Renal pelvis (tissue), 12 donors: ENCODE measurements at places on chromosomes 12 and 14. TPM values are rescaled to one million over a fixed set of nuclear protein-coding genes. Genes with fewer than 3 reads are reported as not detected.

GLIPR1L2 gene
- polyA plus RNA-seq: 3.9 TPM

GRCh38 chr14:22854963-22855724 is 16.4 kb upstream of the LRP10 start:
- DNase-seq: no peak

JPH4 gene
- polyA plus RNA-seq: 9.1 TPM

GRCh38 chr14:92540472-92541048 is 27.0 kb downstream of the RIN3 start:
- DNase-seq: no peak

DNA sequence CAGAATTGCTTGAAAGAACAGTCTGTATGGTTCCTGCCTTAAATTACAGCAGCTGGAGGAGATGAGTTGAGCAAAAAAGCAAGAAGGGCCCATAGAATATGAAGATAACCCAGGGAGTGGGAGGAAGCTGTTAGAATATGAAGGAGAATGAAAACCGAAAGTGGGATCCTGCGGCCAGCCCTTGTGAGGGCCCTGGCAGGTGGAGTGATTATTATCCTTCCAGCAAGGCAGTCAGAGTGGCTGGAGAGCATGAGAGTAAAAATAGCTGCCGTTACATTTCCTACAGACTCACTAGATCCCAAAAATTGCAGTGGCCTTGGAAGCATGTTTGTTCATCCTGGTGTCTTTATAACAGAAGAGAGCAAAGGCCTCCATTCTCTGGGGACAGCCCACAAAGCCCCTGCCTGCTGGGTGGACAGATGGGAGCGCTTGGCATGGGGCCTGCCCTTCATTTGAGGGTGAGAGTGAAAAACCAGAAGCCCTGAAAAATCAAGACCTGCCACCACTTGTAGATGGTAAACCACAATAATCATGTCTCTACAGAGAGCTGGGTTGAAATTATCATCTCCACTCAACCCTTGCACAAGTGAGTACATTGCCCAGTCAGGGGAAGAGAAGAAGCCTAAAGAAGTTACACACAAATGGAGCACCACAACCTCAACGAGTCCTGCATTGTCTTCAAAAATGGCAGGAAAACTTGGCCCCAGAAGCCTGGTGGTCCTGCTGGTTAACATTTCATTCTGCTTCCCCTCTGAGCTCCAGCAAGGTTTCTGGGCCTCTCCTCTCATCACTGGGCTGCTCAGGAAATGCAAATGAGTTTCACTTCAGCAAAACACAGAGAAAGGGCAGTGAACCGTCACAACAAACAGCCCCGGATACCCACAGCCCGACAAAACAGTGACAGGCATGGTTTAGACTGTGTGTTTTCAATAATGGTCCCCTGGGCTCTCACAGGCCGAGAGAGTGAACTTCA is 20.5 kb downstream of the ZDHHC22 start:
- no peak for DNase-seq

GRCh38 chr12:33476058-33476457 is 36.4 kb upstream of the SYT10 start:
- no peak for DNase-seq

DNA sequence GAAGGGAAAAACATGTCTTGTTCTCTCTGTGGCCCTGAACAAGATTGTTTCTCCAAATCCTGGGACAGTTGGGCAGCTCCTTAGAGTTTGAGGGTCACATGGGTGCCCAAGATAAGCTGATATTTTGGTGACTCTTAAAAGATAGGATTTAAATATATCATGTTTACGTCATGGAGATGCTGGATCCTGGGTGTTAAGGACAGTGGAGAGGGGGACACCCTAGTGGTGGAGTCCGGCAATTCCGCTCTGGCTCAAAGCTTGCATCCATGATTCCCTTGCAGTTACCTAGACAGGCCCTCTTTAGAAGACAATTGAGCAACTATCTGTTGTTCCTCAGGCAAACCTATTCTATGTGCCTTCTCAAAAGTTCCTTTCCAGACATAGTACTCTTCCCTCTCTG is 101.8 kb downstream of the CMKLR1 start:
- no peak for DNase-seq

NOS1 gene
- 0.99 TPM for polyA plus RNA-seq

DNA sequence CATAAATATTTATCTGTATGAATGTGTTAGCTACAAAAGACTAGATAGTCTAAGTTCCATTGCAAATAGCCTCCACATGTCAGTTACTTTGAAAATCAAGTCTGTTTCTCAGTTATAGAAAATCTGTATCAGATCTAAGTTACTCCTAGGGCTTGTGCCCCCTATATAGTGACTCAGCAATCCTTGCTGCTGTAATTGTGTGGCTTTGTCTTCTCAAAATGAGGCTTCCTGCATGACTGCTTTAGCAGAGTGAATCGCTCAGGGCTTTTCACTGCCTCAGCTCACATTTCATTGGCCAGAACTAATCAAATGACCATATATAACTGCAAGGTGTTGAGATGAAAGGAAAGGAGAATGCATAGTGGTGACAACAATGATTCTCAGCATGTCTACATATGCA is 552.2 kb upstream of the STXBP6 start:
- no peak for DNase-seq

L3HYPDH gene
- polyA plus RNA-seq: 55.4 TPM

DNA sequence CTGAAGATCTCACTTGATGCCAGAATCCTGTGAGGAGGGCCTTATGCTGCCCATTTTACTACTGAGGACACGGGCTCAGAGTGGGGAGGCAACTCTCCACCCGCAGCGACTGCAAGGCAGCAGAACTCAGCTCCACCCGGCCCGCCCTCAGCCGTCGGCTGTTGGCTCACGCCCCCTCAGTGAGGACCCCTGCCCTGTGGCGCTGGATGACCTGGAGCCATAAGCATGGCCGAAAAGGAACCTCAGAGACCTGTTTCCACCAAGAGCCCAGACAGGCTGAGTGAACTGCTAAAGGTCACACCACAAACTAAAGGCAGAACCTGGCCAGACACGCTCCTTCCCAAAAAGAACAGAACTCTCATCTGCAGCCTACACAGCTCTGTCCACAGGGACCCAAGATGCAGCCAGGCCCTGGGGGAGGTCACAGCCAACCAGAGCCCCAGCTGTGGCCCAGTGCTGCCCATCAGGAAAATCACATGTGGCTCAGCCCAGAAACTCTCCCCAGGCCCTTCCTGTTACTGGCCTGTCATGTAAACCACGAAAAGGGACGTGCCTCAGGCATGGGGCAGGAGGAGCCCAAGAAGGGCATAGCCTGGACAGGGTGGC is 32.8 kb downstream of the CCNK start:
- no peak for DNase-seq

RASAL1 gene
- 9.9 TPM for polyA plus RNA-seq

ACVR1B gene
- 65.8 TPM for polyA plus RNA-seq

KLRC2 gene
- polyA plus RNA-seq: 0.31 TPM

DNA sequence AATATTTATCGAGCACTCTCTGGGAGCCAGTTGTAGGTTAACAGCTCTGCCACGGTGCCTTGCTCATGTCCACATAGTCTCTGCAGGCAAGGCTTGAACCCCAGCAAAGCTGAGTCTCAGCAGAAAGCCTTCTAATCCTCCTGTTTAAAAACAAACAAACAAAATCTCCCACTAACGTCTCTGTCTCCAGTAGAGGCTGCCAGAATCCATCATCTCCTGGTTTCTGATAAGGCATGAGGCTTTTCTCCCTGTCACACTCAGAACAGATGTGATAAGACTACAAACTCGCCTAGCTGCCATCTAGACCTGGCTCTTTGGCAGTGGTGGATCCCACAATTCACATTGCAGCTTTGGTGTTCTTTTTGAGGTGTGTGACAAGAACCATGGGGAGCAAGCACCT is 813.2 kb downstream of the AACS start:
- DNase-seq: no peak

FAM90A1 gene
- 3.1 TPM for polyA plus RNA-seq

DNA sequence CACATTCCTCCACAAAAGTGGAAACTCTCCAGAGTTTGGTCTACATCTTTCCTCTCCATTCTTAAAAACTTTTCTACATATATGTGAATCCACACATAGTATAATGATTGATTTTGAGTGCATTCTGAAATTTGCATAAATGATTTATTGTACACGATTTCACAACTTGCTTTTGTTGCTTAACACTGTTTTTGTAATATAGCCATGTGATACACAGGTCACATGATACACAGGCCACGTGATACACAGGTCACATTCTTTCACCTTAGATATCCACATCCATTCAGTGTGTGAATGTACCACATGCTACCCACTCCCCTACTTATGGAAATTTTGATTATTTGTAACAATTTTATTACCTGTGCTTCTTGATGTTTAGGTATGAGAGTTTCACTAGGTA is 319.1 kb downstream of the ZFP36L1 start:
- no peak for DNase-seq

GRCh38 chr12:57235017-57235727 is 5.7 kb downstream of the SHMT2 start:
- no peak for DNase-seq

DNA sequence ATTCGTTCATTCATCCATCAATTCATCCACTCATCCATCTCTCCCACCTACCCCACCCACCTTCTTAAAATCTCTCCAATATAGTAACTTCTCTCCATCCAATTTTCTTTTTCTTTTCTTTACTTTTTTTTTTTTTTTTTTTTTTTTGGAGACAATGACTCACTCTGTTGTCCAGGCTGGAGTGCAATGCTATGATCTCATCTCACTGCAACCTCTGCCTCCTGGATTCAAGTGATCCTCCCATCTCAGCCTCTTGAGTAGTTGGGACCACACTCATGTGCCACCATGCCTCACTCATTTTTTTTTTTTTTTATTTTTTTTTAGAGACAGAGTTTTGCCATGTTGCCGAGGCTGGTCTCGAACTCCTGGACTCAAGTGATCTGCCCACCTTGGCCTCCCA is 118.4 kb downstream of the SUDS3 start:
- DNase-seq: no peak

DNA sequence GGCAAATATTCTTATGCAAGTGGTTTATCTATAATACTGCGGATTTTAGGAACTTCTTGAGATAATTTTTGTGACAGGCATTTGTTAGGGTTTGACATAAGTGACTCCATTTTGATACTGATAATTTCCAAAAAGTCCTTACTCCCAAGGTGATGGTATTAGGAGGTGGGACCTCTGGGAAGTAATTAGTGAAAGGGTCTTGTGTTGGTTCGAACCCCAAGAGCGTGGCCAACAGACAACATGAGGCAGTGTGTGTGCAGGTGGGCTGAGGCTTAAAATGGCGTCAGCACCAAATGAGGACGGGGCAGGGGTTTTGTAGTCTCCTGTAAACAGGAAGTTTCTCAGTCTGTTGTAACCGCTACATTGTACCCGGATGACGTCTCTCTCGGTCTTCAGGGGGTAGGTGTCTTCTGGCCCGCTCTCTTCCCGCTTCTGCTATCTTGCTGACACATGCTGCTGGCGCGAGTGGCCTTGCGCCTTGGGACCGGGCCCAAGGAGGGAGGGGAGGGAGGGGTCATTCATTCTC is 1.7 kb upstream of the C12orf43 start:
- DNase-seq: no peak

DNA sequence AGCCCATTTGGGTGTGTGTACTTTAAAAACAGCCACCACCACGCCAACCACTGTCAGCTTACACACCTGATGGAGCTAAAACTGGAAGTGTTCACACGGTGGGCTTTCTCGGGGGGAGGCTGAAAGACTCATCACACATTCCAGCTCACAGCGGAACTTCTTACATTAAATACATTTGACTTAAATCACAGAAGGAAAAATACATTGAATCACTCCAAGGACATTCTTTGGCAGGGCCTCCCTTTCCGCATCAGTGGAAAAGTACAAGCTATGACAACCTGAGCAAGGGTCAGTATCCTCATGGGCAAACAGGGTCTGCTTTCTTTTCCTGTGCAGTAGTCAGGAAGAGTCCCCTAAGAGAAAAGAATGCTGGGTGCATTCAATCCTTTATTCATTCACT is 31.0 kb upstream of the TC2N start:
- no peak for DNase-seq

GRCh38 chr12:66144791-66145754 is 14.5 kb upstream of the LLPH start:
- no peak for DNase-seq

DNA sequence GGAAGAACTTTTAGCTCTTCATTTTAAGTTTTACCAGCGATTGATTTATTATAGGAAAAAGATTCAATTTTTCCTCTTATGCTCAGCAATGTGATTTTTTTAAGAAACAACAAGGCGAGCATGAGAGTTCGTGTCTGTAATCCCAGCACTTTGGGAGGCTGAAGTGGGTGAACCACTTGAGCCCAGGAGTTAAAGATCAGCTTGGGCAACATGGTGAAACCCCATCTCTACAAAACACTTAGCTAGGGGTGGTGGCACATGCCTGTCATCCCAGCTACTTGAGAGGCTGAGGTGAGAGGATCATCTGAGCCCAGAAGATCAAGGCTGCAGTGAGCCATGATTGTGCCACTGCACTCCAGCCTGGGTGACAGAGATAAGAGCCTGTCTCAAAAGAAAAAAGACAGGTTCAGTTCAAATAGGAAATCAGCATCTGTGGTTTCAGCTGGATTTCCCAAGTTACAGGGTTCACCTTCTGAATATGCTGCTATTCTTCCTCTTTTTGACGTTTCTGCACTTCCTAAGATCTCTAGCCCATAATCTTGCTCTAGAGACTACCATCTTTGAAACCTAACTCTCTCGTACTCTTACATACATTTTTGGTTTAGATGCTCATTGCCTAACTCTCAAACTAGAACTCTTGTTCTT is 274.7 kb downstream of the SEC23A start:
- no peak for DNase-seq

DNA sequence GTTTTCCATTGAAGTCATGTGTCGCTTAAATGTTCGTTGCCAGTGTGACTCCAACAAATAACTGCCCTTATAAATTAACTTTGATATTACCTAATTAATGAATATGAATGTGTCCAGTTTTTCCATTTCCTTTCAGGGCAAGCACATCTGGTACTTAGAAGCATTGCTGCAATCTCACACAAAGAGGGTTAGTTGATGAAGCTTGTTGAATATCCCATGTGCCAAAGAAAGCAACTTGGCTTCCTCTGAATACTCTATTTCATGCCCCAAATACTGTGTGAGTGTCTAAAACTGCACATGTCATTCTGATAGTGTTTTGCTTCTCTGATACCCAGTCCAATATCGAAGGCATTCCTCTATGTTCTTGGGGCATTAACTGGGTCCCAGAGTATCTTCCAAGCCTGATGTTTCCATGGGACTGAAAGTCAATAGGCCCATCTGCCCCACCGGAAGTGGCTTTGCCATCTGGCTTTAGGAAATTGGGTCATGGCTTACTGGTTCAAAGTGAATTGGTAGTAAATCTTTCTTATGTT is 75.8 kb upstream of the CNTN1 start:
- no peak for DNase-seq

- no peak for DNase-seq
Measured at GRCh38 chr12:32039917-32040575, 66.6 kb upstream of the BICD1 start.

TAC3 gene
- polyA plus RNA-seq: 0.64 TPM

GRCh38 chr12:10395390-10395998 is 5.7 kb upstream of the KLRK1 start:
- peak; percentile 24 for DNase-seq

- DNase-seq: peak; percentile 72
Measured at GRCh38 chr14:68359022-68359836, 433.6 kb downstream of the ZFP36L1 start.

GRCh38 chr12:49507139-49507538 is 31.7 kb upstream of the KCNH3 start:
- DNase-seq: no peak

- DNase-seq: no peak
Measured at GRCh38 chr12:81888961-81889360, 129.8 kb upstream of the PPFIA2 start.

KRT7 gene
- polyA plus RNA-seq: 62.3 TPM
